ENCODE measurements at places on chromosomes 3 and 15. TPM values are rescaled to one million over a fixed set of nuclear protein-coding genes. Genes with fewer than 3 reads are reported as not detected.
A peak's percentile ranks its signal among the peaks of the same experiment; 100 is the strongest.

LRTM1 gene
- not detected for total RNA-seq

GRCh38 chr15:31091481-31091880, 10.0 kb downstream of the TRPM1 start:
- DNase-seq = no peak

ARPIN gene
- total RNA-seq = 9.0 TPM

- no peak for DNase-seq
These were observed 65.3 kb downstream of the FLNB start for GRCh38 chr3:58073301-58074108.

C2CD4A gene
- total RNA-seq = 0.20 TPM

MCF2L2 gene
- total RNA-seq = 18.1 TPM

ONECUT1 gene
- total RNA-seq = 48.9 TPM

GRCh38 chr3:170741756-170742529, 128.1 kb downstream of the RPL22L1 start:
- no peak for DNase-seq

- DNase-seq = no peak
These were observed 819.1 kb downstream of the TUSC7 start for GRCh38 chr3:117528688-117529087.

DNASE1L3 gene
- 0.96 TPM for total RNA-seq

- no peak for DNase-seq
These were observed 29.6 kb downstream of the AAGAB start for GRCh38 chr15:67224889-67225288.

DNA sequence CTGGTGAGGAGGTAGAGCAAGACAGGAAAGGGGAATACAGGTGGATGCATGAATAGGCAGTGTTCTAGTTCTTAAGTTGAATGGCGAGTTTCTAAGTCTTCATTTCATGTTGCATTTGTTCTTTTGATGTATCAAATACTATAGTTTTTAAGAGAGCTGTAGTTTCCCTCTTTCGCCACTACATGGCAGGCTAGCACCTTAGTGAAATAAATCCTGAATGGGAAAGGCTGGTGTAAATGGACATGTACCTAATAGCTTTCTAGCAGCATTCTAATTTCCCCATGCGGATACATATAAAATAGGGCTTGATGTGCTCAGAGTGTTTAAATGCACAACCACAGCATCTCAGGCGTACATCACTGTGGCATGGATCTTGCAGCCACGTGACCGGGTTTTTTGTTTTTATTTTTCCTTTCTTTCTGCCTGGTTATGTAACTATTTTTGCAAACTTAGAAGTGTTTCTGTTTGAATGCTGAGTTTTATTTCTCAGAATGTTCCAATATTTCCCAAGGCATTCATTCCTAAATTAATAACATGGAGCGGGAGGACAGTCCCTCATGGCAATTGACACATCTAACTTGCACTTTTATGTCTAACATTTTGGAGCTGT, 23.5 kb upstream of the CLN6 start:
- DNase-seq = no peak

ACSBG1 gene
- not detected for total RNA-seq

- DNase-seq = no peak
These were observed 9.1 kb upstream of the ARHGEF3 start for GRCh38 chr3:56810577-56811545.

DNA sequence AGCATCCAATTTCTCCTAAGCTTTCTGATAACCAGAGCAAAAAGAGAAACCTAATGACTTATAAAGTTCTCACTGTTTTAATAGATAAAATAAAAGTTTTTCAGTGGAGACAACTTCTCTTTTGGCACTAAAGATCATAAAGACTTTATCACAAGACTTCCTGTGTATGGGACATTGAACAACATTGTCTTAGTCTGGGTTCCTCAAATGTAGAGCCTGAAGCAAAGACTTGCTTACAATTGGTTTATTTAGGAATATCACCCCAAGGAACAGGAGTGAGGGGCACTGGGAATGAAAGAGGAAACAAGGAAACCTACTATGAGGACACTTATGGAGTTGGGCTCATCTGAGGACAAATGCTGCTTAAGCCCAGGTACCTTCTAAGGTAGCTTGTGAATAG, 127.4 kb downstream of the B3GALNT1 start:
- DNase-seq = no peak

ALDH1A2 gene
- not detected for total RNA-seq

- no peak for DNase-seq
These were observed 17.1 kb downstream of the MCF2L2 start for GRCh38 chr3:183411216-183411922.

GRCh38 chr15:60718661-60719069, 239.7 kb upstream of the ICE2 start:
- no peak for DNase-seq

DNA sequence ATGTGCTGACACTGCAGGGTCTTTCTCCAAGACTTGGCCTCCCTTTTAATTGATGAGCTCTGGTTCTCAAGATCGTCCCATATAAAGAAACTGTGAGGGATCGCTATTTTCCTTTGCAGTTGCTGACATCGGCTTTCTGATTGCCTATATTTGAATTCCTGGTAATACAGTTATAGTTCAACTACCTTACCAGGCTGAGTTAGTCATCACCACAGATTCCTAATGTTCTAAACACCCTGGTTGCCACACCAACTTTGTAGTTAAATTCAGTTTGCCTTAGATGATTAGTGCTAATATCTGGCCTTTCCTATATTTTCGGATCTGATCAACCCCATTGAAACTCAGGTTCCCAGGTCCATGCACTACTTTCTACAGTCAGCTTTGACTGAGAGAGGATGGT, 125.0 kb downstream of the GMNC start:
- no peak for DNase-seq

ADGRG7 gene
- total RNA-seq = not detected

GRCh38 chr3:102605153-102605552, 170.3 kb downstream of the ZPLD1 start:
- DNase-seq = no peak

NUP210 gene
- 2.4 TPM for total RNA-seq

- DNase-seq = no peak
These were observed 459.9 kb downstream of the RAP2B start for GRCh38 chr3:153621953-153622352.

DNA sequence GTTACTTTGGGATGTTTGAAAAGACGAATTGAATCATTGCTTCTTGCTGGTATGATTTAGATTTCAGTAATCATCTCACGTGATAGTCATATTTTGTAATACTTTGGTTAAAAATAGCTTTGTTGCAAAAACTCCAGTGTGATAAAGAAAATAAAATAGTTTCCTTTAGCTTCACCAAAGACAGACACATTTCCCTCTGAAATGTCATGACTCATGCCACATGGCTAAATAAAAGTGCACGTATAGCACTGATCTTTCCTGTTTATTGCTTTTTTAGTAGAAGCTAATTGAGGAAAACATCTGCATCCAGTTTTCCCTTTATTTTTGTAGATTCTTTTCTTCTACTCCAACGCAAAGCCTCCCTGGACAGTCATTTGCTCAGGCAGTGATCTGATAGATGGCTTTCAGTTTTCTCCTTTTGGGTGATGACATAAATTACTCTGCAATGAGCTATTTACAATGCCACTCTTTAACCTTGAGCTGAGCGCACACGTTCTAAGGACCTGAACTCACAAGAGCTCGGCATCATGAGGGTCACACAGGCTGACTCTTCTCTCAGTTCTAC, 84.9 kb downstream of the ARNT2 start:
- DNase-seq = no peak

DNA sequence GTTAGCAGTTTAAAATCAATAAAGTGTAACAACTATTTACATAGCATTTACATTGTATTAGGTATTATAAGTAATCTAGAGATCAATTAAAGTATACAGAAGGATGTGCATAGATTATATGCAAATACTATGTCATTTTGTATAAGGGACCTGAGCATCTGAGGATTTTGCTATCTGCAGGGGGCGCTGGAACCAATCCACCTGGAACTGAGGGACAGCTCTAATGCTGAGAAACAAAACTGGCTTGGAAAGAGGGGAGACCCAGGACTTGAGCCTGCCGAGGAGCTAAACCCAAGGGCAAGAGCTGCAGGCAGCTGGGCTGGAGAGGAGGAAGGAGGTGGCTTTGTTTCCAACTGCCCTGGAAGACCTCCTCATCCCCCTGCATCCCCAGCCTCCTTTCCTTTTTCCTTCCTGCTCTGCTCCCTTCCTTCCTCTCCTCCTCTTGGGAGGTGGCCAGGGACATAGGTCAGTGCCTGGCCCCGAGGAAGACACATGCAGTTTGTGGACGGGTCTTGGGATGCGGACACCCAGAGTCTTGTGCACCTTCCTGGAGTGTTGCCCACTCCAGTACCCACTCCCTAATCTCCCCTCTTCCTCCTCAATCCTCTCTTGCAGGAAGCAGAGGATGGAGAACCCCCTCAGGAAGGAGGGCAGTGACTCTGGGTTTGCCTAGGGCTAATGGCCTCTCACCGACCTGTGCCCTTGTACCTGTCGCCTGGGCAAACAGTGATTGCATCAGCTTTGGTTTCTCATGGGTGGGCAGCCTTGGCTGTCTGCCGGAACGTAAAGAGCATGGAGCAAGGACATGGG, 825 bp upstream of the RTP3 start:
- peak; percentile 34 for DNase-seq

GRCh38 chr3:188279502-188280335, 125.8 kb downstream of the LPP start:
- DNase-seq = no peak

DNA sequence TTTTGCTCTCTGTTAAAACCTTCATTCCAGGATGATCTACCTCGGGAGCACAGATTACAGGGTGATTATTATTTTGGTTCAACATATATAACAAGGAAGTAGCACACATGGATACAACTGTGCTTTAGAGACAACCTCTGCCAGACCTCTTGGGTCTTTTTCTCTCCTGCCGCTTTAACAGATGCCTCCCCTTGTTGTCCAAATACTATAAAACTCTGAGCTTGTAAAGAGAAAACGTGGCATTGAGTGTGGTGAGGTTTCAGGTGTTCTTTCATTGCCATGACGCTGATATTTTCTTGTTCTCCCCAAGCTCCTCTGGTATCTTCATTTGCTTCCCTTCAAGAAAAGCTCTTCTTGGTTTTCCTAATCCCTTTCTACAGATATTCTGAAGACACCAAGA, 29.0 kb downstream of the BCL2L10 start:
- DNase-seq = no peak

DNA sequence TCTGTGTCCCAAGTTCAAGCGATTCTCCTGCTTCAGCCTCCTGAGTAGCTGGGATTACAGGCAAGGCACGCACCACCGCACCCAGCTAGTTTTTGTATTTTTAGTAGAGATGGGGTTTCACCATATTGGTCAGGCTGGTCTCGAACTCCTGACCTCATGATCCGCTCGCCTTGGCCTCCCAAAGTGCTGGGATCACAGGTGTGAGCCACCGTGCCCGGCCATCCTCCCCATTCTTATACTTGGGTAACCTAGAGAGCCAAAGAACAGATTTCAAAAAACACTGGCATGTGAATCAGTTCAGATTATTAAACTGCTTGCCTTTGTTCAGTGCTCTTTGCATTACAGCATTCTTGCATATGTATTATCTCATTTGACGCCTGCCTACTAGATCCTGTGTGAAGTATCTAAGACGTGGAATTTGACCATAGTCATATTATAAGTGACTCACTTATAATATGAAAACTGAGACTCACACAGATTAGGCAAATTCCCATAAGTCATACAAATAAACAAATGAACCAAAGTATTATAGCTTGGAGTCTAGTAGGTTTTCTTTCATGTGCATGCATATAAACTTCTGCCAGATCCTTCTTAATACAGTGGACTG, 123.5 kb downstream of the UNC13C start:
- DNase-seq = no peak

GRCh38 chr3:183427876-183428446, 458 bp downstream of the MCF2L2 start:
- DNase-seq = peak; percentile 75

CADPS gene
- 265 TPM for total RNA-seq

- DNase-seq = no peak
These were observed 149.4 kb downstream of the VGLL4 start for GRCh38 chr3:11494131-11494916.

- DNase-seq = no peak
These were observed 144.2 kb downstream of the ANO10 start for GRCh38 chr3:43477600-43477999.

- no peak for DNase-seq
These were observed 225.8 kb upstream of the ALCAM start for GRCh38 chr3:105140899-105141367.

CD200 gene
- total RNA-seq = 67.9 TPM

DNA sequence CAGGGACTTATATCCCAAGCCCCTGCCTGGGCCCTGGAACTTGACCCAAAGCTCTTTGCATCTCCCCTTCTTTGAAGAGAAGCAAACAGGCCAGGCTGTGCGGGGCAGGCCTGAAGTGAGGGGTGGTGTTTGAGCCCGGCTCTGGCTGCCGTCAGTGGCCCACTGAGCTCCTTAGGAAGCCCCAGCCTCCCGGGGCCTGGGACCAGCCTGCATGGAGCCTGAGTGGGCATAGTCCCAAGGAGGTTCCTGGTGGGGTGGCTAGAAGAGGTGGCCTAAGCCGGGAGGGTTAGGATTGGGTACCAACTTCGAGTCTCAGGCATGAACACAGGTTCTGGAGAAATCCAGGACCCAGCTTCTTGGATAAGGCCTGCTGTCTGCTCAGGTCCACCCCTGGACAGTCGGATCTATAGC, 6.4 kb downstream of the TMIE start:
- DNase-seq = peak; percentile 12

- no peak for DNase-seq
These were observed 136.9 kb downstream of the THSD4 start for GRCh38 chr15:71252044-71252739.

DNA sequence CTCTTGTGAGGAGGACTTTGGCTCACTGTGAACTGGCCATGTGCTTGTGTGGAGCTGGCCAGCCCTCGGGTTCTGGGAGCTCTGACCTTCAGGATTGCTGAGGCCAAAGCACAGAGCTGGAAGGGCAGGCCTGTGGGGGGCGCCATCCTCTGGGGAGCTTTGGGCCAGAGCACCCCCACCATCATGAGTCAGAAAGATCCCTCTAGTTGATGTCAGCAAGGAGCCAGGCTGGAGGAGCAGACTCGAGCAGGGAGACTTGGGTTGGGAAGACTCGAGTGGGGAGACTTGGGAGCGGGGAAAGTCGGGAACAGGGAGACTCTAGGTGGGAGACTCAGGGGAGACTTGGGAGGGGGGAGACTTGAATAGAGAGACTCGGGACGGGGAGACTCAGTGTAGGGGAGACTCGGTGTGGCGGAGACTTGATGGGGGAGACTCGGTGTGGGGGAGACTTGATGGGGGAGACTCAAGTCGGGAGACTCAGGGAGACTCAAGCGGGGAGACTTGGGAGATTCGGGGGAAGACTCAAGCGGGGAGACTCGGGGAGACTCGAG, 37.7 kb upstream of the PLXNA1 start:
- DNase-seq = peak; percentile 5

DNA sequence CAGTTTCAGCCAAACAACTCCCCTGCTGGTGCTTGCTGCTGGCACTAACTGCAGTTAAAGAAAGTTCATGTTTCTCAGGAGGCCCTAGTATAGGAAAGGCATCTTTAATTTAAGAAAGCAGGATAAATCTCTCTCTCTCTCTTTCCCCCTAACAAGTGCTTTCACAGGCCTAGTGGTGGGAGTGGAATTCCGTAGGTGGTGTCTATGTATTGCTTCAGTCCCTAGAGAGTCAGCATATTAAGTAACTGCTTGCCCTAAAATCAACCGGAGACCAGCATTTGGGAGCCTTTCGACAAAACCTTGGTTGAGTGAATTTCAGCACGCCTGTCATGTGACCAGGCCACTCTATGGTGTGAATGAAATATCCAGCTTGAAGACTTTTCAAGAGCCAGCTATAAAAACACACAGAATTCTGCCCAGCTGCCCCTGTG, 169.2 kb upstream of the TGFBR2 start:
- DNase-seq = no peak
